HFFc6 (cell line): ENCODE measurements at places on chromosomes 5 and 9.
A peak's percentile ranks its signal among the peaks of the same experiment; 100 is the strongest.

GRCh38 chr5:32709750-32710549, 1.2 kb upstream of the NPR3 start:
- peak; percentile 85 for DNase-seq

DNA sequence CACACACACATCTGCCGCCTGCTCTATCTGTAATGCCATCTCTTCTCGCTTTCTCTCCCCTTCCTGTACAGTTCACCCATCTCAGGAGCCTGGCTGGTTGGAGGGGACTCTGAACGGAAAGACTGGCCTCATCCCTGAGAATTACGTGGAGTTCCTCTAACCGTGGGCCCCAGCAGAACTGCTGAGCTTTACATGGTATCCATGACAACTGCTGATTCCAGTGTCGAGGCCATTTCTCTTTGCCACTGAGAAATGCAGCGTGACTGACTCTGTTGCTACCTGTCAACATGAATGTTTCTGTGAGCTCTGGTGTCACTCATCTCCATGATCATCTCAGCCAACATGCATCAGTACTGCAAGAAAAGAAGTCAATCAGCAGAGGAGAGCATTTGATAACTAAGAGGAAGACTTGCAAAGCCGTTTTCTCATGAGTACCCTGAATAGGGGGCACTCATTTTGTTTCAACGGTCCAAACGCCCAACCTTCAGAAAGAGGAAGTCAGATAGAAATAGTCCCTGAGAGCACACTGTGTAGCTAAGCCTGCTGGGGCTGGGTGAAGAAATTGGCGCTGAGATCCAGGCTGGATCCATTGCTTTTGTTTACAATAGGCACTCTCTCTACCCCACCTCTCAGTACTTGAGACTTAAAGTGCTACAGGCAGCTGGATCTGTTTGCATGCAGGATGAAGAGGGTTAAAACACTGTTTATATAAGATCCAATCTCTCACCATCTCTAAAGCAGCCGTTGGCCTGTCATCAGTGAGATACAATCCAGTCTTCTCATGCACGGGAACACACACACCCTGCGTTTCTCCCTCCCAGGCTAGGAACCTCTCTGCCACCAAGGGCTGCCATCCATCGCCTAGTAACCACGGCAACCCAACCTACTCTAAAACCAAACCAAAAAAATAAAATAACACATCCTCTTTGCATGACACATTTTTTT, 180.9 kb downstream of the NR3C1 start:
- peak; percentile 74 for DNase-seq

DNA sequence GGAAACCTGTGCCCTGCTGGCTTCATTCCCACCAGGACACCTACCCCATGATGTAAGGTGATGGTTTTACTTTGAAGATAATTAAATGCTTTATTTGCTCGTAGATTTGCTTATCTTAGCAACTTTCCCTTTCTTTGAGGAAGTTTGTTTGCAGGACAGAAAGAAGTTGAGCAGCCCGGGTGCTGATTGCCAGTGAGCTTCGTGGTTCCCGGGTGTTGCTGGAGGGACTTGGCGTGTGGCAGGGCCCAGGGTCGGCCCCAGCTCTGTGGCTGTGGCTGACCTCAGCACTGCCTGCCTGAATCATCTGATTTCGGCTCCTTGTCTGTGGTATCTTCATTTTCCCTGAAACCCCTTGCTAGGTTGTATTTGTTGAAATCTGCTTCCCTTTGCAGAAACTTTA, 8.7 kb downstream of the POMT1 start:
- DNase-seq: no peak

- DNase-seq: no peak
Observed at GRCh38 chr5:142837081-142837725, 67.0 kb downstream of the ARHGAP26 start.

DNA sequence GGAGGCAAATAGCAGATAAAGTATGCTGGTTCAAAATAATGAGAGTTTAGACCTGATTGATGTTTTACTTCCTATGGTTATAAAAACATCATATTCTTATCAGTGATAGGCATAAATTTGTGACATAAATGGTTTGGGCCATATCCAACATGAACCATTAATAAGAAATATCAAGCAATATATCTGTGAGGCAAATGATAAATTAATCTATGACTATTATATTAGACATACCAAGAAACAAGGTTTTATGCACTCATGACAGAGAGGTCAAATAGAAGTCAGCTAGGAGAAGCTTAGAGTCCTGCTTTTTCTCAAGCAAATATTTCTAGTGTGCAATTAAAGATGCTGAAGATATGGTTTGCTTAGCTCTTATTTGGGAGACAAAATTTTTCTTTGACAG, 10.4 kb downstream of the SMIM3 start:
- DNase-seq: no peak

- no peak for DNase-seq
Observed at GRCh38 chr9:39588500-39589137, 233.2 kb downstream of the SPATA31A1 start.

GRCh38 chr9:14618836-14619420, 74.3 kb downstream of the ZDHHC21 start:
- DNase-seq: no peak

- DNase-seq: no peak
Observed at GRCh38 chr5:127015716-127016115, 14.6 kb downstream of the MARCHF3 start.

DNA sequence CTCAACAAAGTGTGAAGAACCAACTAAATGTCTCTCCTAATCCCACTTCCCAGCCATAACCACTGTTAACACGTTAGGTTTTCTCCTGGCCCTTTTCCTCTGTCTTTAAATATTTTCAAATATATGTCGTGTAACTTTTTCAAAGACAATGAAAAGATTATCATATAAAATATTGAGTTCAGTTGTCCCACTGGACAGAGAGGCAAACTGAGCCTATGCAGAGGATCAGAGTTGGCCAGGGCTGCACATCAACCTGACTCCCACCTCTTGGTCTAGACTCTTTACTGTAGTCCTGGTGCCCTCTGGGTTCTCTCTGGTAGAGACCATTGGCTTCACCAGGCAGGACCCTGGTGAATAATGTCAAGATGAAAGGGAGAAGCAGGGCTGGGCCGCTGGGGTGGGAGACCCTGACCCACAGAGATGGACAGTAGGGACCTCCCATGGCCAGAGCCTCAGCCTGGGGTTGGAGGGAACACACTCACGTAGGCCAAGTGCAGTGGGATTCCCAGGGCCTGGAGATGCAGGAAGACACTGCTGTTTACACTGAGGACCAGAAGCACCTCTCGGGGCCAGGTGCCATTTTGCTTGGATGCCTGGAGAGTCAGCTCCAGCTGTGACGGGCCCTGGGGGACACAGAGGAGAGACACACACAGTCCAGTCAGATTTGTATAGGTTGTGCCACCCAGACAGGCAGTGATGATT, 25.1 kb downstream of the ENG start:
- no peak for DNase-seq

- no peak for DNase-seq
Observed at GRCh38 chr5:34544403-34544802, 111.7 kb upstream of the RAI14 start.

DNA sequence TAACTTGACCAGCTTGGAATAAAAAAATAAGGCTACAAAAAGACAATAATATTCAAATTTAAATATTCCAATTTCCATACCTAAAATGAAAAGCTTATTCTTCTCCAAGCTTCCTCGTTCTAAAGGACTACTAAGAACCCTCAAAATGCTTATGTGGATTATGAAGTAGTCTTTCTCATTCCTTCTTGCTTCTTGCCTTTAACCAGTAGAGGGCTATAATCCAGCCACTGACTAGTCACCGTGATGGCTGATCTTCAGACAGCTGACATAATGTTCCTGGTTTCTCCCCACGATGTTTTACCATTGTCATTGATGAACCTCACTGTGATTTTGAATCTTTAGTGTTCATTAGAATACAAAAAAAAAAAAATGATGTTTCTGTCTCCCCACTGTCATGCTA, 515.3 kb downstream of the TLE1 start:
- no peak for DNase-seq

- DNase-seq: no peak
Observed at GRCh38 chr9:80144856-80145255, 573.1 kb downstream of the TLE4 start.

DNA sequence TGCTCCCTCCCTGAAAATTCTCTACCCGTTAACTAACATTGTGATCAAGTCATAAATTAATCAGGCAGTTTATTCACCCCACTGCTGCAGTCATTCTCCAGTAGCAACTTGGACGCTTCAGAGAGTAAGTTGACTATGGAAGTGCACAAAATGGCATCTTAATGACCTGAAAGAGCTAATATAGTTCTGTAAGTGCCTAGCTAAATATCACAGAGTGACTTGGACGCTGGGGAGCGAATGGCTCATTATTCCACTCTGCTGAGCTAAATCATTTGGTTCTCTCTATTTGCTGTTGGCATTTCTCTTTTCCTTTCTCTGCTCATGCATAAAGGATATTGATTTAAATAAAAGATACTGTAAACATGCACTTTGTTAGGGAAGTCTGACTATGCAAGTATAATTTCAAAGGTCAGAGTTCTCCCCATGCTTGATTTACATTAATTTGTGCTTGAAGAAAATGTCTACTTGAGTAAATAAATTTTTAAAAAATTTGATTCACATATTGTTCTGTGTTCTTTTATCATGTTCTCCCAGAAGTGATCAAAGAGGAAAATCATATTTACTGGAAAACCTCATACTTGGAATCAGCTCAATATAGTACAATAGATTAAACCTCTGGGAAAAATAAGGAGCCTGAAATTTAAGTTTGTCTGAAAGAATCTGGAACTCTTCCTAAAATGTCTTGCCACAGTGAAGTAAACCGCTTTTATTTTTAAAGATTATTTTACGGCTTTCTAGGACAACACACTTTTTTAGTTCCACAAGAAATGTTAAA, 169.5 kb upstream of the HAPLN1 start:
- DNase-seq: no peak
